ENCODE measurements at places on chromosomes 12 and 14. TPM values are rescaled to one million over a fixed set of nuclear protein-coding genes. Genes with fewer than 3 reads are reported as not detected.

CPNE8 gene
- 36.2 TPM for total RNA-seq

C12orf43 gene
- total RNA-seq = 12.1 TPM

FAM186B gene
- 0.28 TPM for total RNA-seq

OTX2 gene
- total RNA-seq = not detected

TUNAR gene
- total RNA-seq = not detected

TRPV4 gene
- 0.59 TPM for total RNA-seq

VRK1 gene
- 10.0 TPM for total RNA-seq

IFI27L1 gene
- total RNA-seq = 13.8 TPM

CFAP54 gene
- total RNA-seq = 0.28 TPM

DCAF11 gene
- total RNA-seq = 69.8 TPM

ACYP1 gene
- total RNA-seq = 11.0 TPM

VAMP1 gene
- 1.7 TPM for total RNA-seq

PLBD1 gene
- 21.5 TPM for total RNA-seq

JPH4 gene
- 0.39 TPM for total RNA-seq

E2F7 gene
- not detected for total RNA-seq

TMEM30B gene
- total RNA-seq = 2.0 TPM

TAS2R8 gene
- total RNA-seq = not detected

SYNDIG1L gene
- 0.22 TPM for total RNA-seq

FAM181A gene
- not detected for total RNA-seq

OTOGL gene
- total RNA-seq = 10.9 TPM

MAX gene
- total RNA-seq = 37.0 TPM

LRRC10 gene
- total RNA-seq = 3.1 TPM

SLC5A8 gene
- not detected for total RNA-seq

MED6 gene
- 17.9 TPM for total RNA-seq

PABPN1 gene
- total RNA-seq = 26.0 TPM

AICDA gene
- not detected for total RNA-seq

FAR2 gene
- 10.0 TPM for total RNA-seq

SLCO1A2 gene
- not detected for total RNA-seq
